ENCODE measurements at places on chromosomes 11 and 22.

GRCh38 chr22:19707347-19708290 lies 6.7 kb upstream of the SEPTIN5 start:
- DNase-seq = no peak

GRCh38 chr11:71186806-71187205 lies 65.6 kb downstream of the SHANK2 start:
- DNase-seq = no peak

DNA sequence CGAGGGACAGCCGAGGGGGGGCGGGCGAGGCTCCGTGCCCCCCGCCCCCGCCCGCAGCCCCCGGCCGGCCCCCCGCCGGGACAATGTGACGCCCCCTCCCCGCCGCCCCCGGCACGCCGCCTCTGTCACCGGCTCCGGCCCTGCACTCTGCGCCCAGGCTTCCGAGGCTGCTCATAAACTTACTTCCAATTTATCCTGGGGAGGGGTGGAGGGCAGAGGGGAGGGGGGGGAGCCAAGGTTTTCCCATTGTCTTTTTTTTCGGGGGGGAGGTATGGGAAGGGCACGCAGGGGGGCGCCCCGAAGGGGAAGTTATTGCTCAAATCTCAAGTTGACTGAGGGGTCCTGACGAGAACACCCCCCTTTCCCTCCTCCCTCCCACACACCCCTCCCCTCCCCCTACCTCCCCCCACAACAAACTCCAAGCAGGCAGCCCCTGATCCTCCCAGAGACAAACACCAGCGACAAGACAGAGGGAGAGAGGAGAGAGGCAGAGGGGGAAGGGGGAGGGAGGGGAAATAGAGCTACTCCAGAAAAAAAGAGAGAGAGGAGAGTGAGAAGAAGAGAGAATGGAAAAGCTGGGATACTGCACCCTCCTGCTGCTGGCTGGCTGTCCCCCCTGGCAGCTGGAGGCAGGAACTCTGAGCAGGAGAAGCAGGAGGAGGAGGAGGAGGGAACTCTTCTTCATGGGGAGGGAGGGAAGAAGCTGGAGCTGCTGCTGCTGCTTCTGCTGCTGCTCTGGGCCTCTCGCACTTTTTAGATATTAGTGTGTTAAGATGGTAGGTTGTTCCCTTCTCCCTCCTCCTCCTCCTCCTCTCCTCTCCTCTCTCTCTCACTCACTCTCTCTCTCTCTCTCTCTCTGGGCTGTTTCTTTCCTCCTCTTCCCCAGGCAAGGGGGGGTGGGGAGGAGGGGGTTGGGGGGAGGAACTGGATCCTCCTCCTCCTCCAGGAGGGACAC lies 631 bp downstream of the PHF21A start:
- peak; percentile 65 for DNase-seq

DNA sequence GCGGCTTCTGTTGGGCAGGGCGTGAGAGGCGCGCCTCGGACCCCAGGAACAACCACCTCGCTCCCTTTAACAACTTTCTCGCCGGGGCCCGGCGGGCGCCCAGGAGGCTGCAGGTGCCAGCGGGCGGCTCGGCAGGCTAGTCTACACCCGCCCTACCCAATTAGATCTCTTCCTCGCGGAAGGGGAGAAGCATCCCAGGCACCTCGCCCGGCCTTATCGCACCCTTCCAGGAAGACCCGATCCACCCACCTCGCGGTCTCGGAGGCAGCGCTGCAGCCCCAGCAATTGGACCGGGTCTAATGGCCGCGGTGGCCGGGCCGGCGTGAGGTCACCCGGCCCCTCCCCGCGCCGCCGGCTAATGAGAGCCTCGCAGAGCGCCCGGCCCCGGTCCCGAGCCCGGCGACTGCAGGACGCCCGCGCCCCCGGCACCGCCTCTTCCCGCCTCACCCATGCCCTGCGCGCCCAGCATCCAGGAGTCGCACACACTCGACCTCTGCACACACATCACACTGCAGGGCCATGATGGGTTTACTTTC lies at the start of gene PLAAT3:
TSS of gene PLAAT3 (minus strand) at position 298 of the 536 bp plus-strand sequence. CDS start 419 bp downstream, outside the sequence.
- DNase-seq = no peak

All from fibroblast of skin of left quadriceps (primary cell).